ENCODE measurements at places on chromosomes 3 and 15.

DNA sequence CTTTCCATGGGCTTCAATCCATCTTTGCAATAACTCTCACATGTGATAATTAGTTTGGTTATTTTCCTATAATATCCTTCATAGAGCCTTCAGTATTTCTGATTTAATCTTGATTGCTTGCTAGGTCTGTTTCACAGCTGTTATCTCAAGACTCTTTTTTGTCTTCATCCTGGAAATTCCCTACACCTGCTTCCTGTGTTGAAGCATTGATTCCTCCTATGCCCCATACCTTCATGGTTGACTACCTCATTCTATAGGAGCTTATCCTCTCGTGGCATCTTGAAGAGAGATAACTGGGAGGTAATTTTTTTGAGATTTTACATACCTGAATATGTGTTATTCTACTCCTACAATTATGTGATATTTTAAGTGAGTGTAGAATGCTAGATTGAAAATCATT lies 26.7 kb downstream of the PIK3CA start:
- DNase-seq: no peak

DNA sequence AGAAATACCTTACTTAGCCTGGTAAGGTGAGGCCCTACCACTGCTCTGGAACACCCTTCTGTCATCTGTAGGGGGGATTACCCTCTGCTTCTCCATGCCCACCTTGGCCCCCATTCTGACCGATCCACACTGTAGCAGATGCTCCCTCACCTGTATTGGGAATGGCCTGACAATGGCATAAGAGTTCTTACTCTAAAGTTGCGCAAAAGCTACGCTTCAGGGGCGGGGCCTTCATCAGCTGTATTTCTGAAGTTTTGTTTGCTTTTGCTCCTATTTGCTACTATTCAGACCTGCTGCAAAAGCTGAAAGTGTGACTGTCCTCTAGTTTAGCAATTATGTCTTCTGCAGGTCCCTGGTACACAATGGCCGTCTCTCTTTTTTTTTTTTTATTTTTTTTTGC lies 252.6 kb downstream of the TLE3 start:
- DNase-seq: no peak

DNA sequence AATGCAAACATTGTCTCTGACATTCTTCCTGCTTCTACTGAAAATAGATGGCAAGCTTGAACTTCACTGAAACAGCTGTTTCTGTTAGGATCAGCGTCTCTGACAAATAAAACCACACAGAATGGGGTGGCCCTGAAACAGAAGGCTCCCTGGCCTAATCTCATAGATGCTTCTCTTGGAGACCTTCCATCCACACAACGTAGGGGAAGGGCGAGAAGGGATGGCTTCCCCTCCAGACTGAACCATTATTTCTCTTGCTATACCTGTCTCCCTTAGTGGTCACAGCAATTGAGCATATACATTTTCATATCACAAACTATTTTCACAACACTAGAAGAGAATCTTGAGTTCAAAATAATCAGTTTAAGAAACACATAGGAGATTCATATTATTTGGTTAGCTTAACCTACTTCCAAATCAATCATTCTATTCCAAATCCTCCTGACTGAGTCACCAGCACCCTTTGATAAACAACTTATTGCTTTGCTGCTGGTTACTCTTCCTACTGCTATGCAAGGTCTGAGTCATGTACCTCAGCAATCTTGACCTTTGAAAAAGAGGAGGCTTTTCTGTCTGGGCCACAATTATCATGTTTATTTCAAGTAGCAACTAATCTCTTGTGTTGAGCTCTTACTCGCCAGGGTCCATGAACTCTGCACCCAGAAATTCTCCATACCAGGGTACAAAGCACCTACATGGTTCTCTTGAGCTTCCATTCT lies 45.5 kb downstream of the CBLB start:
- peak; percentile 64 for DNase-seq

- no peak for DNase-seq
Measured at GRCh38 chr3:126461450-126462070, 14.1 kb downstream of the ZXDC start.

Measured in GM04504 (cell line).